ENCODE measurements at places on chromosomes 6 and 20.

GRCh38 chr6:43086022-43086658 is 10.0 kb downstream of the PTK7 start:
- no peak for DNase-seq

GRCh38 chr6:132865829-132866228 is 51.5 kb downstream of the RPS12 start:
- no peak for DNase-seq

GRCh38 chr6:144712541-144712940 is 427.4 kb downstream of the UTRN start:
- DNase-seq: no peak

- DNase-seq: no peak
Measured at GRCh38 chr20:22412977-22413868, 171.1 kb downstream of the FOXA2 start.

GRCh38 chr6:109736273-109737025 is 45.4 kb downstream of the FIG4 start:
- DNase-seq: no peak

GRCh38 chr6:40293460-40294185 is 293.5 kb downstream of the LRFN2 start:
- no peak for DNase-seq

DNA sequence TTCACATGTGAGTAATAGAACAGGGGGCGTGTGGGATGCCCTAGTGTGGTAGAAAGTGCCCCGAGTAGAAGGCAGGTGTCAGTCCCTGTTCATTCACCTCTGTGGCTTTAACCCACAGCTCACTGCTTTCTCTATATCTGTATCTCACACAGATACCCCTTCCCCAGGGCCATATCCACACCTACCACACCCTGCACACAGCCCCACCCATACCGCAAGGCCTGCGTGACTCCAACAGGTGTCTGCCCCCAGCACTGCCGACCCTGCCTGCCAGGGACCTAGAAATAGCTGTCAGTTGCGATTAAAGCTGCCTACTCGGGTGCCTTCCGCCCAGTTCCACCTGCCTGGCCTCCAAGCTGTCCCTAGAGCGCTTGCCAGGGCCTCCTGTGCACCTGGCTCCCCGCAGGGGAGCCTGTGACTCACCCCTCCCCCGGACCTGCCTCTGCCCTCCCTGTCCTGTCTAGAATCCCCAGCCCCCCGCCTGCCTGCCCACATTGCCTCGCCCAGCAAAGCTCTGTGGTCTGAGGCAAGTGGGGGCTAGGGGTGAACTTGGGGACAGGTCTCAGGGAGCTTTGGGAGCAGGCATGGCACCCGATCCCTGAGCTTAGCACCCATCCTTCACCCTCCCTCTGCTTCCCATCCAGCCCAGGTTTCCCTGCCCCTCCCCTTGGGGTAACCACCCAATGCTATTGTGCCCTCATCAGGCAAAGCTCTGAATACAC is 38.3 kb upstream of the ID1 start:
- no peak for DNase-seq

- DNase-seq: no peak
Measured at GRCh38 chr6:16311763-16312162, 73.4 kb downstream of the GMPR start.

GRCh38 chr6:143068001-143068400 is 7.3 kb downstream of the AIG1 start:
- DNase-seq: no peak

DNA sequence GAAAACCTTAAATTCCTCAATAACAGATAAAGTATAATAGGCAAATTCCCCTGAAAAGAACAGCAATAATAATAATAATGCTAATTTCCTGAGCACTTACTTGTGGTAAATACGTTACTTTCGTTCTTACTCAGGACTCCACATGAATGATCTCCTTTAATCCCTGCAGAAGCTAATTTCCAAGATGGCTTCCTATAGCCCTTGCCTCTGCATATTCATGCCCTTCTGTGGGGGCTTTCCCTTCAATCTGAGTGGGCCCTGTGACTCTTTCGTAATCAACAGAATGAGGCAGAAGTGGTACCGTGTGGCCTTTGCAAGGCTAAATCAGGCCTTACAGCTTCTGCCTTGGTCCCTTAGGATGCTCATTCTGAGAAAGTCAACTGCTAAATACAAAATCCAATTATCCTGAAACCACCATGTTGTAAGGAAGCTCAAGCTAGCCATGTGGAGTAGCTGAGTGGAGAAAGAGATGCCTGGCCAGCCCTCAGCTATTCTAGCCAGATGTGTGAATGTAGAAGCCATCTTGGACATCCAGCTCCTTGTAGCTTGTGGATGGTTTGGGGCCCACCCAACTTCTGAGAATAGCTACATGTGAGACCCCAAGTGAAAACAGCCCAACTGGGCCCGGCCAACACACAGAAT is 50.5 kb downstream of the MCUR1 start:
- DNase-seq: no peak

GRCh38 chr6:138821519-138821918 is 25.6 kb downstream of the ECT2L start:
- DNase-seq: no peak

- DNase-seq: no peak
Measured at GRCh38 chr20:58840816-58841538, 9.7 kb downstream of the GNAS-AS1 start.

DNA sequence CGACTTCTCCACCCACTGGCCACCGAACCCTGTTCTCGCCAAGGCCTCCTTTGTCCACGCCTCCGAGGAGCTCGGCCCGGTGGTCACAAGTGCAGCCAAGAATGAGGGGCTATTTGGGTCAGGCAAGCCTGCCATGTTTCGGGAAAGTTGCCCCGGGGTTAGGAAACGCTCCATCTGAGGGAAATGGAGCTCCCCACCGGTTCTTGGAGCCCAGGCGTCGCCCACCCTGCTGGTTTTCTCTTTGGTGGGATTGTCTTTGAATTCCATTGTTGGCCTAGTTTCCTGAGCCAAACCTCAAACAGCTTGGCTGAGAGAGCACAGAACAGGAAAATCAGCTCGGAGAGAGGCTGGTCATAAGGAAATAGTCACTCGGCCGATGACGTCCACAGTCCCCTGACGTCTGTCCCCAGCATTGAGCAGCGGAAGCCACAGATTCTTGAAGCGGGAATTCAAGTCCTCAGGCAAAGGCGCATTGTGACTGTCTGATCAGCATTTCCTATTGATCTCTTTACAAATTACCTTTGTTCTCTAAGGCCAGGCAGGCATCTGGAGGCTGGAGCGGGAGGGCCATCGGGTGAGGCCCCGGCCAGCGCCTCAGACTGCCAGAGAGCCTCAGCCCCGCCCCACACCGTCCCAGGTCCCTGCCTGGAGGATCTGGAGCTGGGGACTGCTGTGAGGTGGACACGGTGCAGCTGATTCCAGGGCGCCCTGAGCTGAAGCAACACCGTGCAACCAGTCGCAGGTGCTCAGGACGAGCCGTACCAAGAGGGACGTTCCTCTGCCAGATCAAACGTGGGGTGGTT is 138.6 kb downstream of the DLL1 start:
- DNase-seq: peak; percentile 76

DNA sequence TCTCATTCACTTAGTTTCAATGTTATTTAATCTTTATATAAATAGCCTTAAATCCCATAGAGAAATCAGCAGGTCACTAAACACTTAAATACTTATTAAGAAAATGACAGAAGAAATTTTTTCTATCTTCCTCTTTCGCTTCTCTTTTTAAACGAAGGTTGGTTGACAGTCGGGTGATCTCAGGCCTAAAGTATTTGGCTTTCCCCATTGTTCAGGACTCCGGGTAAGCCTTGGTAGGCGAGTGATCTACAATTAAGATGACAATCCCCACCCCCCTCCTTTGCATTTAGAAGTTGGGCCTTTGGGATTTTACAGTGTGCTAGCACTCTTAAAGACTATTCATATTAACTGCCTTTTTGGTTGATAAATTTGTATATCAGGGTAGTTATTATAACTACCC is 19.7 kb upstream of the UTRN start:
- DNase-seq: no peak

GRCh38 chr6:139655783-139656705 is 281.6 kb upstream of the CITED2 start:
- no peak for DNase-seq

DNA sequence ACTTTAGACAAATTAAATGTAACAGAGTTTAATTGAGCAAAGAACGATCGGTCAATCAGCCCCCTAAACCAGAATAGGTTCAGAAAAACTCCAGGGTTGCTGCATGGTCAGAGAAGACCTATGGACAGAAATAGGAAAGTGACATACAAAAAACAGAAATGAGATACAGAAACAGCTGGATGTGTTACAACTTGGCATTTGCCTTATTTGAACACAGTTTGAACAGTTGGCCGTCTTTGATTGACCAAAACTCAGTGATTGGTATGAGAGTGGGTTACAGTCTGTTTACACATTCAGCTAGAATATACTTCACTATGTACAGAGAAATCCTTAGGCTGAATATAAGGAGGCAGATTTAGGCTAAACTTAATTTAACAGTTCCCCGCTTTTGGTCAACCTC is 19.9 kb downstream of the SRSF6 start:
- no peak for DNase-seq

DNA sequence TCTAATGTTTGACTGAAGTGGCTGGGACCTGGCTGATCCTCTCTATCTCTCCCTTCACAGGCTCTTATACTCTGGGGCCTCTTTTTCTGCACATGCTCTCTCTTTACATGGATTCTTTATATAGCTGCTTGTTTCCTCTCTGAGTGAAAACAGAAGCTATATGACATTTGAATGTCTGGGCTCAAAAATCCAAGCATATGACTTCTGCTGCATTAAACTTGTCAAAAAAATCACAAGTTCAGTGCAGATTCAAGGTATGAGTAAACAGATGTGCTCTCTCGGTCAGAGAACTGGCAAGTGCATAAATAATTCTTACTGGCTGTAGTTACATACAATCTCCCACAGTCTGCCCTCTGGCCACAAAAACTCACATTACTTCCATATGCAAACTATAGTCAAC is 96.6 kb downstream of the LCA5 start:
- no peak for DNase-seq

DNA sequence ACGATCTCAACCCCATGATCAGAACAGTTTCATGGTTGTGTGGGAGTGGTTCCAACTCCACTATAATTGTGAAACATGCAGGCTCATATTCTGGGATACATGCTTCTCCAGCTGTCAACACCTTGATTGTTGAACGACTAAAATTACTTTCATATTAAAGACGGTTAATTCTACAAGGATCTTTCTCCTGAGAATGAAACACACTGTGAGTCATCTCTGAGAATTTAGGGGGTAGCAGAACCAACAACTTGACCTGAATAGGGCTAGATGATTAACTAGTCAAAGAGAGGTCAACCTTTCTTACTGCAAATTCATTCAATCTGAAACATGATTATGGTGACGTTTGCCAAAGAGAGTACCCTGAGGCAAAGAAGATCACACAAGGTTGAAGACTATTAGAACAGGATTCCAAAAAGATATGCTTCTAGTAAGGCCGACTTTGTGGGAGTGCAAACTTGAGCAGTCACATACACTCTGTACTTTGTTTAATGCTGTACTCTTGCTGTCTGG is 175.2 kb upstream of the CITED2 start:
- no peak for DNase-seq
